ENCODE measurements at places on chromosomes 16 and 17. TPM values are rescaled to one million over a fixed set of nuclear protein-coding genes. Genes with fewer than 3 reads are reported as not detected.

Gene CA7
- total RNA-seq = not detected

- DNase-seq = peak; percentile 35
Measured at GRCh38 chr17:54172096-54172984, 349.6 kb downstream of the KIF2B start.

GRCh38 chr17:43025290-43025657, 243 bp downstream of the RND2 start:
- DNase-seq = no peak

DNA sequence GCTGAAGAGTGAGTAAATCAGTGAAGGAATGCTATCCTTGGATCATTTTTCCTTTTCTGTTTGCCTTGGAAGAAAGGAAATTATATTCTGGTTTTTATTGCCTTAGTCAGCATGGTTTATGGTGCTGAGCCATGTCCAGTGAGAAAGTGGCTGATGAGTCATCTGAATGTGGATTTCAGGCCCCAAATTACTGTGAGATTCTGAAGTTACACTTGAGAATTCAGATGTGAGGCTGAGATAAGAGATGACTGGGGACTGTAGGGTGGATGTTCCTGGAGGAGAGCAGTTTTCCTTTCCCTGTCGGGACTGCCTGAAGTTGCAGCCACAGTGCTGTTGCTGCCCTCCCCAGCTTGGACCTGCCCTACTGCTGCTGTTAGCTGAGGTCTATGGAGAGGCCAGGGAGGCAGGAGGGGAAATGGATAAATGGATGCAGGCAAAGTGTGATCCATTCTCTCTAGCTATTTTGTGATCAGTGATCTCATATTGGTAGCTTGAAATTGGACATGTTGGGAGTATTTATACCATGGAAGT, 4.2 kb upstream of the MAP3K14 start:
- DNase-seq = no peak

Gene HOXB6
- total RNA-seq = 1.9 TPM

Gene CRYBA1
- not detected for total RNA-seq

GRCh38 chr16:30394592-30395154, 547 bp upstream of the ZNF48 start:
- no peak for DNase-seq

GRCh38 chr17:7932949-7933348, 943 bp downstream of the CNTROB start:
- peak; percentile 24 for DNase-seq

- DNase-seq = no peak
Measured at GRCh38 chr17:10010752-10011151, 105.7 kb upstream of the RCVRN start.

Gene MAP3K14
- total RNA-seq = 5.2 TPM

DNA sequence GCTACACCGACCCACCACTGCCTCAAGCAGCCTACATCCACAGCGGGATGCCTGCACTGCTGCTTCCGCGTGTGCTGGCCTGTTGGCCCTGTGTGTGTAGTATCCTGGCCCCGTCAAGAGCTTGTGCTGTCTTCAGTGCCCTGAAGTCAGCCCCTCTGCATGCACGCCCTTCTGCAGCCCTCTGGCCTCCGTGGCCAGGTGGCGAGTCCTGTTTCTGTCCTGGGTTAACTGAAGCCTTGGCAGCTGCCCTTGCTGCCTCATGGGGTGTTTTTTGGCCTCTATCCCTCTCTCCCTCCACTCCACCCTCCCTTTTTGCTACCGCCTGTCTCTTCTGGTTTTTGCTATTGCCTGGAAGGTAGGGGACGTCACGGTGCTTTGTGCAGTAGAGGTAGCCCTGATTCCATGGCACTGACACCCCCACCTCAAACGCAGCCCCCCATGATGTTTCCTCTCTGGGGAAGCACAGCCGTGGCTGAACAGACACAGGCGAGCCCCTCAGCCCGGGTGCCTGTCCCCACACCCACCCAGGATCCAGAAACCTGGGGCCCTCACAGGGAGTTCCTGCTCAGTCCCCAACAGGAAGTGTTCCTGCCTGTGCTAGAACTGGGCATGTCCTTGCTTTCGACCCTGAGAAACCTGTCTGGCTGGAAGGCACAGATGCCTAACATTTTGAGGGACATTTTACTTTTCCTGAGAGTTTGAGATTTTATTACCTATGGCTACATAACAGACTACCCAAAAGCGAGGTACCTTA, 18.8 kb upstream of the AMZ2 start:
- no peak for DNase-seq

GRCh38 chr16:57551057-57551456, 8.6 kb downstream of the ADGRG5 start:
- no peak for DNase-seq

GRCh38 chr16:29988346-29989075, 6.9 kb downstream of the HIRIP3 start:
- DNase-seq = no peak

- peak; percentile 65 for DNase-seq
Measured at GRCh38 chr17:32519228-32520103, 32.7 kb downstream of the CDK5R1 start.

DNA sequence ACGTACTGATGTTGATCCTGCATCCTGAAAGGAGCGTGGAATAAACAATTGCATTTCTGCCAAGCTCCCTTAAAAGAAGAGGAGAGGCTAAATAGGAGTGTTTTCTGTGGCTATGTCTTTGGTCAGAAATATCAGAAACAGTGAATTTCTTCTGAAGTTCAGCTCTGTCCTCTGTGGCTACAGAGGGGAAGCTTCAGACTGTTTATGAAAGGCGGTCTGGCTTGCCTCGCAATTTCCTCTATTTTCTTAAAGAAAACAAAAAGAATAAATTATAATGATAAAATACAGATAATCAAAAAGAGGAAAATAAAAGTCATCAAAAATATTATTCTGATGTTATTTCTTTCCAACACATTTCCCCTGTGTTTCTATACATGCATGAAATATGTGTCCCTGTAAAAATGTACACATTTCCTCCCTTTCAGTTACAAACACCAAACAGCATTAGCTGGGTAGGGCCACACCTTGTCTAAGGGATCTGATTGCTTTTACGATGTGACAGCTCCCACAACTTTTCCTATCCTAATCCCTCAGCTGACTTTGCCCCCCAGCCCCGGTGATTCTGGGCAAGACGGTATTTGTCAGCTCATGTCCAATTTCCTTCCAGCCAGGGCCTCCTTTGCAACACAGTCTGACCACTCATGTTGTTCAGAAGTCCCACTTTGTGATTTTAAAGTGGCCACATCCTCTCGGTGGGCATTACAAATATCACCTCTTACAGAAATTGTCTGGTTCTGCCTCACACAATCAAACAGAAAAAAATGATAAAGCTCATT, 439.0 kb downstream of the HS3ST3B1 start:
- no peak for DNase-seq

GRCh38 chr17:1147664-1148063, 32.1 kb downstream of the ABR start:
- DNase-seq = peak; percentile 73

DNA sequence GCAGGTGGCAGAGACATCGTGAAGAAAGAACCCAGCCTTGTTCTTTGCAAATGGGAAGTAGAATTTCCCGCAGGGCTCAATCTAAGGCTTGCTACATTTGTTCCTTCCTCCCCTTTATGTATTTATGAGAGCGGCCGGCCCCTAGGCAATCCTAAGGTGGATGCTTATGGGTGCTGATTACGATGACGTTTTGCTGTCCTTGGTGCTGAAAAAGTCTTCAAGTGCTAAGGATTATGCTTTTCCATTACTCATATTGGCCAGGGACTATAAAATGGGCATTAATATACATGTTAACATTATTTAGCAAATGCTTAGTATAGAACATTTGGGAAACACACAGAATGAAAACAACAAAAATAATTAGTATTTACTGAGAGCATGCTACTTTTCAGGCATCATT, 313.3 kb upstream of the XYLT1 start:
- DNase-seq = peak; percentile 9

DNA sequence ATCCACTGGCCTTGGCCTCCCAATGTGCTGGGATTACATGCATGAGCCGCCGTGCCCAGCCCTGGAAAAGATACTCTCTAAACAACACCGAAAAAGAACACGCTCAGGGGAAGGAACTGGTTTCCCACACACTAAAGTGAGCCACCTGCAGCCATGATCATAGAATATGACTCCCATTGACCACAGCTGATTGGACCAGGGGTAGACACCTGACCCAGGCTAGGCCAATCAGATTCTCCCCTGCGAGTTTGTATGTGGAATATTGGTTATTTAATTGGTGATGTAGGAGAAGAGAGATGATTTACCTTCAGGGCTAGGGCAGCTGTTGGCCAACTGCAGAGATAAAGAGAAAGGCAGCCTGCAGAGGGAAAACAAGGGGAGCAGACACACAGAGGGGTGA, 9.0 kb upstream of the GGA2 start:
- no peak for DNase-seq

GRCh38 chr17:76189247-76189646, 48.2 kb upstream of the FOXJ1 start:
- no peak for DNase-seq

DNA sequence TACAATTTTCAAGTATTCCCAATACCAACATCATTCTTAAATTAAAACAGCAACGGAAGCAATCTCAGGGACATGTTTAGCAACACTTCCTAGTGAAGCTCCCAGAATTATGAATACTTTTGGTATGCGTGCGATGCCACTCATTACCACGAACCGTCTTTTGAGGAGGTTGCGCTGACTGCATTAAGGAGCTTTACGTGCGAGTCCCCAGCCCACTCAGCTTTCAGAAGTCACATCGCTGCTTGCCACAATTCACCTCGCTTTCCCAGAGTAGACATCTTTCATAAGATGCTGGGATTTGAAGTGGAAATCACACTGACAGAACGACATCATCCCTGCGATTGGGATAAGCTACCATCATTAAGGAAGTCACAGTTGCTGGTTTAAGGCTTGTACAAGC, 441.6 kb upstream of the HSBP1 start:
- DNase-seq = no peak

DNA sequence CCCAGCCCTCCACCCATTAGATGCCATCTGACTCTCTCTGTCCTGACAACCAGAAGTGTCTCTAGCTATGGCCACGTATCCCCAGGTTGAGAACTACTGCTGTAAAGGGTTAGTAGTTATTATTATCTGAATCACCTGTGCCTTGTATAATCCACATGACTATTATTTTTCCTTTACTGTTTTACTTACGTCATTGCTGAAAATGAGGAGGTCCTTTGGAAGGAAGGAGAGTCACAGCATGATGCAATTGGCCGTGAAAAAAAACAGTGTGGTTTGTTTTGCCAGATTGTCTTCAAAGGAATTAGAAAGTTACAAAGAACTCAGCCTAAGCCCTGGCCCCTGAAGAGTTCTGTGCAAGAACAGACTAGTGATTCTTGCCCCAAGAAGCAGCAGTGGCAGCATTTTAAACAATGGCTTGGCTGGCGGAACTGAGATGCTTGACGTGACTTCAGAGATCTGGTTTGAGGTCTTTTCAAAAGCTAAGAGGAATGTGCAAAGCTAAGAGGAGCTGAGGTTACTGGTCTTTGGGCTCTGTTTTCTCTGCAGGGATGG, 413.3 kb upstream of the EEF2KMT start:
- DNase-seq = no peak

Gene RAMP2
- 630 TPM for total RNA-seq

Gene ZNF287
- total RNA-seq = 8.0 TPM

DNA sequence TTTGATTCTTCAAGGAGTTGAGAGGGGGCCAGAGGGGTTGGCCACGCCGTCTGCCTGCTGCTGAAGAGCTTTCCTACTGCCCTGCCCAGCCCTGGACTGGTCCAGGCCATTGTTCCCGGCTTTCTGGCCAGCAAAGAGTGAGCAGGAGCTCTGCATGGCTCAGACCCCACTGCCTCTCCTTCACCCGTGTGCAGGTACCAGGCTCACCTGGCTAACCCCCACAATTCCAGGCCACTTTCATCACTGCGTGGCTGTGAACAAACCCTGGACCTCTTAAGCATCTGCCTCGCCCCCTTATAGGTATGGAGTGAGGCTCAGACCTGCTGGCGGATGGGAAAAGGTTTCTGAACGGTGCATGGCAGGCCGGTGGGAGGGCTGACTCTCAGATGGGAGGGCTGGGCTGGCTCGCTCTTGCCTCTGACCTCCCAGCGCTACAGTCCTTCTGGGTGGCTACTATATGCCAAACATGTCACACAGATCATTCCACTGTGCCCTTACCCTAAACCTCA, 8.9 kb downstream of the ZNF319 start:
- DNase-seq = no peak

Gene CLN3
- total RNA-seq = 33.6 TPM

DNA sequence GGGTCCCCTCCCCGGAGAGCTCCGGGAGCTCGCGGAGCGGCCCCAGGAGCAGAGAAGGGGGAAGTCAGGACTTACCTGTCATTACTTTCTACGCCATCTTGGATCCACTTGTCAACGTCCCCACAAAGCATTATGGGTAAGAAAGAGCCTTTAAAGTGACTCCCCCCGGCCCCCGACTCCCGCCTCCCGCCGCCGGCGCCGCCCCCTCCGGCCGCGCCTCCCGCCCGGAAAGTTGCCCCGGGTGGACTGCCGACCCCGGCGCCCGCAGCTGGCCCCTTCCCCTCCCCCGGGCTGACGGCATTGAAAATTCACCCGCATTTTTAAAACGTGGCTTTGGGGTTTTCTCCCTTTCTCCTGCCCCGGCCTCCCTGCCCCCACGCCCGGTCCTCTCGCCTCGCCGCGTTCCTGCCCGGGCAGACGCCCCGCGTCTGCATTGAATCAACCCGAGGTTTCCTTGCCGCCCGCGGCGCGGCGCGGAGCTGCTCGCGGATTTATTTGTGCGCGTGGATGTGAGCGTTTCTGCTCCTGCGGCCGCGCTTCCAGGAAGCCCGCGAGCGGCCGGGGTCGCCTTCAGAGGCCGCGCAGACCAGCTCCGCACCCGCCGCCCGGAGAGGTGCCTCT, at the start of gene HELZ:
Gene HELZ (minus strand): TSS at position 124 of the 621 bp plus-strand sequence. CDS start 26,392 bp downstream, outside the sequence.
- DNase-seq = peak; percentile 75

DNA sequence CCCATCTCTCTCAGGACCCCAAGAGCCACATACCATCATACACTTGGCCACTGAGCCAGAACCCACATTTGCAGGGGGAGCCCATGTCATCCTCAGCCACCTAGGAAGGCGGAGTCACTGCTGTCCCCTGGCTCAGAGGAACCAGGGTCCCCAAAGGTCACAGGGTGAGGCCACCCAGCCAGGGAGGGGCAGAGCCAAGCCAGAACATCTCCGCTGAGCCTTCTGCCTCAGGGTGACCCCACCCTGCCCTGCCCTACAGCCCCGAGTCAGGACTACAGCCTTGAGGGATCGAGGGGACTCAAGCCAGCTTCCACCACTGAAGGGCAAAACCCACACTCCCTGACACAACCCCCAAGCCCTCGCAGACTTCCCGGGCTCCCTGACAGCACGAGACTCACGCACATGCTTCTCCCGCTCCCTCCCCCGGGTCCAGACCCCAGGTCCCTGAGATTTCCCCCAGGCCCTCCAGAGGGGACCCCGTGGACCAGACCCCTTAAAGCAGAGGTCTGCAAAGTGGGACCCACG, 17.4 kb downstream of the PIEZO1 start:
- no peak for DNase-seq

DNA sequence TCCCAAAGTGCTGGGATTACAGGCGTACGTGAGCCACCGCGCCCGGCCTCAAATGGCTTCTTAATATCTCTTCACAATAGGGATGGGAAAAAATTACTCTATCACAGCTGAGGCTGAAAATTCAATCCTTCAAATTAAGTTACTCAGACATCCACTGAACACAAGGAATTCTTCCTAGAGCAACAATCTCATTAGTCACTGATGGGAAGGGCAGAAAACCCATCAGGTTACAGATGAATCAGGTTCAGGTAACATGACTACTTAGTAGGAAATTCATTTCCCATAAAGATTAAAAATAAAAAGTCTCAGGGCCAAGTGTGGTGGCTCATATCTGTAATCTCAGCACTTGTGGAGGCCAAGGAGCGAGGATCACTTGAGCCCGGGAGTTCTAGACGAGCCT, 42.5 kb upstream of the ABR start:
- no peak for DNase-seq

Data from endothelial cell (in vitro differentiated cells).